ENCODE measurements at places on chromosomes 4 and X. TPM values are rescaled to one million over a fixed set of nuclear protein-coding genes. Genes with fewer than 3 reads are reported as not detected.
A peak's percentile ranks its signal among the peaks of the same experiment; 100 is the strongest.

- no peak for DNase-seq
These were observed 7.8 kb downstream of the TAFAZZIN start for GRCh38 chrX:154419189-154419588.

The NHS gene
- total RNA-seq: 5.0 TPM

DNA sequence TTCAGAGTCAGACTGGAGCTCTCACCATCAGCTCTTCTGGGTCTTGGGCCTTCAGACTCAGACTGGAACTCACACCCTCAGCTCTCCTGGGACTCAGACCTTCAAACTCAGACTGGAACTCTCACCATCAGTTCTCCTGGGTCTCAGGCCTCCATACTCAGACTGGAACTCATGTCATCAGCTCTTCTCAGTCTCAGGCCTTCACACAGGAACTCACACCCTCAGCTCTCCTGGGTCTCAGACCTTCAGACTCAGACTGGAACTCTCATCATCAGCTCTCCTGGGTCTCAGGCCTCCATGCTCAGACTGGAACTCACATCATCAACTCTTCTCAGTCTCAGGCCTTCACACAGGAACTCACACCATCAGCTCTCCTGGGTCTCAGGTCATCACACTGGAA is 147.2 kb upstream of the MXRA5 start:
- no peak for DNase-seq

GRCh38 chr4:74663631-74664030 is 130.7 kb downstream of the BTC start:
- no peak for DNase-seq

DNA sequence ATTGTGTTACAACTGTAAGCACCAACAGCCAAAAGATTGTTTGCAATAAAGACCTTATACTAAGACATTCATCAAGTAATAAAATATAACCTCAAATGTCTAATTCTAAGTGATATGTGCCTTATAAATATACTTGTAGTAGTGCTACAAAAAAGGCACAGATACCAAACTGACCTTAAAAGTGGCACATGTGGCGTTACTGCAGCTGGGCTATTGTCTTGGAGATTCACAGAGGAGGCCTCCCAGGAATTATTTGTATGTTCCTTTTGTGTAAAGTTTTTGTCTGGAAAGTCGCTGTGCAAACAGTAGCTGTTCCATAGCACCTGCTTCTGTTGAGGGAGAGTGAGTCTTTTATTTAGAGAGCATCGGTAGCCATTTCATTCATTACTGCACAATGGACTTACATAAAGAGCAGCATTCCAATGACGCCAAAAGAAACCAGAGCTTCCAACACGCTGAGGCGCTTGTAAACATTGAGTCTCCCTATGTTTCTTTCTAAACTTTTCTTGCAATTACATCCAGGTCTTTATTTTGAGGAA is 143.7 kb downstream of the RPA4 start:
- no peak for DNase-seq

- DNase-seq: no peak
These were observed 12.6 kb downstream of the DCLK2 start for GRCh38 chr4:150090836-150091235.

The KLF3 gene
- total RNA-seq: 50.4 TPM

The LIMCH1 gene
- total RNA-seq: 75.8 TPM

The CXCL5 gene
- 0.17 TPM for total RNA-seq

DNA sequence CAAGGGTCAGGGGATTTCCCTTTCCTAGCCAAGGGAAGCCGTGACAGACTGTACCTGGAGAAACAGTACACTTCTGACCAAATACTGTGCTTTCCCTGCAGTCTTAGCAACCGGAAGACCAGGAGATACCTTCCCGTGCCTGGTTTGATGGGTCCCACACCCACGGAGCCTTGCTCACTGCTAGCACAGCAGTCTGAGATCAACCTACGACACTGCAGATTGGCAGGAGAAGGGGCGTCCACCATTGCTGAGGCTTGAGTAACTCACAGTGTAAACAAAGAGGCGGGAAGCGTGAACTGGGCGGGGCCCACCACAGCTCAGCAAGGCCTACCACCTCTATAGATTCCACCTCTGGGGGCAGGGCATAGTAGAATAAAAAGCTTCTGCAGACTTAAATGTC is 48.7 kb upstream of the SRD5A3 start:
- DNase-seq: no peak

DNA sequence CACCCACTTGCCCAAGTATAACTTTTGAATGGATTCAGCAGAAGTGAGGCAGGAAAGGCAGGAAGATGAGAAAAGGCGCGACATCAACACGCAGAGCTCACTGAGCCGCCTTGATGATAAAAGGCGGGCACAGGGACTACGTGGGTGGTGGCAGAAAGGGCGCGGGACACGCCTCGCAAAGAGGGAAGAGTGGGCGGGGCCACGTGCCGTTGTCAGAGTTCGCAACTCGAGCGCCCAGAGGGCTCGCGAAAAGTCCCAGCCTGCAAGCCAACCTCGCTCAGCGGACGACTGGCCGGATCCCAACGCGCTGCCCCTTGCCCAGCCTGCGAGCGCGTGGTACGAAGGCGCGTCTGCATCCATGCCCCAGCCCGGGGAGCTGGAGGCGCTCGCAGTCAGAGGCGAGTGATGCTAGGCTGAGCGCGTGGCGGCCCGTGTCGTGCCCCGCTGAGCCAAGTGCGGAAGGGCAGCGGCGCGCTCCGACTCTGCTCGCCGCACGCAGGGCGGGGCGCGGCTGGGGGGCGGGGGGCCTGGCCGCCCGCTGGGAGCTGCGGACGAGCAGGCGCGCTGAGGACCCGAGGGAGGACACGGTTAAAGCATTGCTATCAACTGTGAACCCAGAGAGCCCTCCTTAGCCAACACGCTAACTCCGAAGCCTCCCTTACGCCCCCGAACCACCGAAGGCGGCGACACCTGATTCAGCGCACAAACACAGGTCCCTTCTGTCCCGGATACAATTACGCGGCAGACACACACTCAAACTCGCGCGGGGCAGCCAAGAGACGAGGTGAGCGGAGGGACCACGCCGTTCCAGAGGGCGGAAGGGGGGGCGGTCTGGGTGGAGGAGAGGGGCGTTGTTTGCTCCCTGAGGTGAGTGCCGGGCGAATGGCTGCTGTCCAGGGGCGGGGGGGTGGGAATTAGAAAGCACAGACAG is at the start of gene UGT8:
Gene UGT8, plus strand, starts transcription at position 617 of the 931 bp plus-strand sequence. CDS start 24,074 bp downstream, outside the sequence.
- no peak for DNase-seq

The SMIM31 gene
- total RNA-seq: not detected

The TRIM75 gene
- not detected for total RNA-seq

- no peak for DNase-seq
These were observed 187.3 kb upstream of the LEF1 start for GRCh38 chr4:108355902-108356535.

DNA sequence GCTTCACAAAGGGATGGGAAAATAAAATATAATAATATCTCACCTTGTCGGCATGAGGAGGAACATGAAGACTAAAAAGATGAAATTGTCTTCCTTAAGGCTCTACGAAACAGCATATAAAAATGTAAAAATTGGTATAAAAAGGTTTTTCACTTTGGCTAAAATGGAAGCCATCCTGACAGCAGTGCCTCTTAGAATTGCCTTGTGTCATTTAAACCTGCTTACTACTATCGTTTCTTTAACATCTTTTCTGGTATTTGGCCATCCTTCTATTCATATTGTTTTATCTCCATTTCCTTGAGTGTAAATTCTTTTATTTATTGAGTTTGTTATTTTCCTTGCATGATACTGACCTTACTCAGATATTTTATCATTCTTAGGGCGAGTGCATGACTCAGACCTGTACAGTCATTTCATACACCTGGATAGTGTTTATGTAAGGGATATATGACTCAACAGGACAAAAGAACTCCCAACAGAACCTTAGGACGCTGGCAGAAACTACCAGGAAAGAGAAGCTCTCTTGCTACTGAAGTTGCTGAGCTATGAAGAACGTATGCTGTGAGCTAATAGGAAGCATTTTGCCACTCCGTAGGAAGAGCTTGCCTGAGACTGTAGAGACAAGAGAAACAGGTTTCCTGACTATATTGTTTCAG is 5.8 kb upstream of the CDKN2AIP start:
- DNase-seq: no peak

- no peak for DNase-seq
These were observed 324.5 kb downstream of the HNRNPD start for GRCh38 chr4:82049294-82049693.

- no peak for DNase-seq
These were observed 55.0 kb upstream of the BMP2K start for GRCh38 chr4:78720994-78721677.

- DNase-seq: no peak
These were observed 22.0 kb downstream of the NPNT start for GRCh38 chr4:105917171-105917685.

DNA sequence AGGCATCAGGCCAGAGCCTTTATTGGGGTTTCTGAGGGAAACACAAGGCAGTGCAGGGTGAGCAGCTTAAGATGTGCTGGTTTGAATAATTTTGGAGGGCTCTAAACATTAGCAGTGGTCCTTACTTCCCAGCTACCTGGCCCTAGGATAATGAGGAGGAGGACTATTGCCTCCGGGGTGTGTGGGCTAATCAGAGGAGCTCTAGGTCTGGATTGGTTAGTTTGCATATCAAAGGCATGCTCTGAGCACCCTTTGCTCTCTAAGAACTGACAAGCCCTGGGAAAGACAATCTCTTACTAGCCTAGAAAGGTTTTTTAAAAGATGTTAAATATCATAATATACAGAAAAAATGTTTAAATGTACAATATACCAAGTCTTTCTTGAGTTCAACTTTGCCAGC is 58.4 kb downstream of the RXFP1 start:
- DNase-seq: no peak

DNA sequence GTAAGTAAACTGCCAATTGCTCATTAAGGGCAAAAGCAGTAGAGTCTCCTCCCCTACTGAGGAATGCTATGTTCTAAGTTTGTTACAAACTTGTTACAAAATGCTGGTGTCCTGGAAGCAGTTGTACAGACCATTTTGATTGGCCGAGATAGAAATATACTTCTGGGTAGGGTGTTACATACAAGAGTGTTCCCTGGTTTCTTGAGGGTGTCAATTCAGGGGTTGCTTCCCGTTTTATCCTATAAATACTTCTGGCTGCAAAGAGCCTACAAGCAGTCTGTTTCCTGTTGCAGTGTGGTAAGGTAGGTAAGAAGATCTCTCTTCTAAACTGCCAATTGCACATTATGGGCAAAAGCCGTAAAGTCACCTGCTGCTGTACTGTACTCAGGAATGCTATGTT is 5.7 kb downstream of the TRPC5OS start:
- DNase-seq: no peak

GRCh38 chr4:151629097-151629783 is 131.6 kb downstream of the GATB start:
- no peak for DNase-seq

DNA sequence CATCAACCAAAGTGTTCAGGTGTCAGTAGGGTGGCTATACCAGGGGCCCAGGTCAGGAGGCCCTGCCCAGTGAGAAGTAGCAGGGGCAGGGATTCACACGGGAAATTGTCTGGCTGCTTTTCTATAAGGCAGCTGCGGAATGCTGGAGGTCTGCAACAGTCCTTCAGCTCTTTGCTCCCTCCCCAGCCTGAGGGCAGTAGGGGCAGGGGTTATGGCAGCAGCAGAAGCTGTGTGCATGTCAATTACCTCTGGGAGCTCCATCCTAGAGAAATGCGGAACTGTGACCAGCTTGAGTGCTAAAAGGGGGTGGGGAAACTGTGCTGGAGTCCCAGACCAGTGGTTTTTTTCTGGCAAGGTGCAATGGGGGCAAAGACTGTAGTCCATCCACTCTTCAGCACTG is 810.4 kb downstream of the PCDH7 start:
- no peak for DNase-seq

The OSTC gene
- total RNA-seq: 22.4 TPM

The N4BP2 gene
- total RNA-seq: 5.5 TPM

DNA sequence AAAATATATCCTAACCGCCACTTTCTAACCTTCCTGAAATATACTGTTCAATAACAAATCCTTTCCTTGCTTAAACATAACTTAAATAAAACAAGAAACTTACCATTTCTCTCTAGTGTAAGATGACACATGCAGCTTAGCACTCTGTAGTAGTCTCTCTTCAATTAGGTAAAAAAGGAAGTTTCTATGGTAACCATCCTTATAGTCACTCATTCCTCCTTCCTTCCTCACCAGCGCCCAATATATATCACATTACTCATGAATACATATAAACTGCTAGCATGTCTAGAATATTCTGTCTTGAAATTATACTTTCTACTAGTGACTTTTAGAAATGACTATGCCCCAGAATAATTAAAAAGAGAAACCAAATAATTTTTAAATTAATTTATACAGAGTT is 112.2 kb downstream of the SNCA start:
- no peak for DNase-seq

The ARMCX5 gene
- 9.9 TPM for total RNA-seq

DNA sequence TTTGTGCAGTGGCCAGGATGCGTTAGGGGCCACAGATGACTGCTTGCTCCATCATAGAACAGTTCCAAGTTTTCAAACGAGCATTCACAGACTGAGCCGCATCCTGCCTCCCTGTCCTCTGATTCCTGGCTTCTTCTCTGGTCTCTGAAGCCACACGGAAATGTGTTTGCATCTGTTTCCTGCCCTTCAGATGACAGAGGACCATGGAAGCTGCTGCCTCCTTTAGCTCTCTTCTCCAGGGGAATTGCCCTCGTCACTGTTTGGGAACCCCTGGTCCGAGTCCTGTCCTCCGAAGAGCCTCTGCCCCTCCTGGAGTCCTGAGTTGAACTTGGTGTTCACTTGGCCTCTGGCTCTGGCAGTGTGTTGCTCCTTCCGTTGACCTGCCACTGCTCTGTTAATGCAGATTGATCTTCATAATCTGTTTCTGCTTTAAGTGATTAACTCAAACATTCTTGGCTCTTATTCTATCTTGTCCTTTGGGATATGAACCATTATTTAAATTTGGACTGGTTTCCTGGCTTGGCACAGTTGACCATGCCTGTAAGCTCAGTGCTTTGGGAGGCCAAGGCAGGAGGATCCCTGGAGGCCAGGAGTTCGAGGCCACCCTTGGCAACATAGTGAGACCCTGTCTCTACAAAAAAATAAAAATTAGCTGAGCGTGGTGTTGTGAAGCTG is 96.0 kb downstream of the PTTG2 start:
- DNase-seq: no peak

The KIT gene
- total RNA-seq: 81.3 TPM

- peak; percentile 78 for DNase-seq
These were observed 2.5 kb upstream of the PPP2R2C start for GRCh38 chr4:6474705-6475457.

GRCh38 chrX:55099162-55099561 is 10.3 kb downstream of the PAGE2 start:
- no peak for DNase-seq

DNA sequence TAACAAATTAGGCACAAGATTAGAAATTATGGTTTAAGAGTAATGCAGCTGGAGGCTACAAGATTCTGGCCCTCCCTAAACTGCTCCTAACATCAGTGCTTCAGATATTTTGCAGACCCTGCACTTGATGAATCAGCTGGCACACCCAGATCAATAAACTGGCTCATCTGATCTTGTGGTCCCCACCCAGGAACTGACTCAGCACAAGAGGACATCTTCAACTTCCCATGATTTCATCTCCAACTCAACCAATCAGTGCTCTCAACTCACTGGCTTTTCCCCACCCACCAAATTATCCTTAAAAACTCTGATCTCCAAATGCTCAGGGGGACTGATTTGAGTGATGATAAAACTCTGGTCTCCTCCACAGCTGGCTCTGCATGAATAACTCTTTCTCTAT is 21.7 kb upstream of the TMEM33 start:
- DNase-seq: no peak

GRCh38 chr4:99062120-99062519 is 26.5 kb downstream of the ADH5 start:
- no peak for DNase-seq

All from esophagus muscularis mucosa (tissue), 4 donors.